Fibroblast of mammary gland (primary cell): ENCODE measurements at places on chromosomes 1 and 21.

DNA sequence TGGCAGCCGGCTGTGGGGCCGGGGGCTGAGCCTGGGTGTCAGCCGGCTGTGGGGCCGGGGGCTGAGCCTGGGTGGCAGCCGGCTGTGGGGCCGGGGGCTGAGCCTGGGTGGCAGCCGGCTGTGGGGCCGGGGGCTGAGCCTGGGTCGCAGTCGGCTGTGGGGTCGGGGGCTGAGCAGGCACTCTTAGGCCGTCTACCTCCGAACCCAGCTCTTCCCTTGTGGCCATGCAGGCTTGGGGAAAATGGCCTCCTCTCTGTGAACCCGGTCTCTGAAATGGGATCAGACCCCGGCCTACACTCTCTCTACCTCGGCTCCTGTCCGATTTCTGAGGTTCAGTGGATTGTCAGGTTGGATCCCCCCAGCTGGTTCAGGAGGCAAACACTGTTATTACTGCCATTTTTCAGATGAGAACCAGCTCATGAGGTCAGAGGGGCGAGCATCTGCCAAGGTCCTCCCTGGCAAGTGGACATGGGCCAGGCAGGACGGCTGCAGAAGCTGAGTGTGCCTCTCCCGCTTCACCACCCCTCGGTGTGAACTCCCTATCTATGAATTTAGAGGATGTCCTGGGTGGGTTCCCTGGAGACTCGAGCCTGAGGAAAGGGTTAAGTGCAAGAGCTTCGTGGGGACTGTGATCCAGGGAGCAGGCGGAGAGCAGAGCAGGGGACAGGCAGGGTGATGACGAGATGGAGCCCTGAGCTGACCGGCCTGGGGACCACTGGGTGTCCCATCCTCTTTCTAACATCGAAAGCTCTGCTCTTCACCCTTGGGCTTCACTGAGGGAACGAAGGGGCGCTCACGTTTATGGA lies 10.9 kb upstream of the COL18A1 start:
- DNase-seq, result no peak

- DNase-seq, result no peak
Measured at GRCh38 chr1:10400013-10400412, 1.1 kb downstream of the PGD start.

GRCh38 chr1:111561328-111561727 lies 57.9 kb upstream of the ADORA3 start:
- no peak for DNase-seq

GRCh38 chr21:42570841-42571387 lies 57.3 kb downstream of the SLC37A1 start:
- DNase-seq, result no peak

DNA sequence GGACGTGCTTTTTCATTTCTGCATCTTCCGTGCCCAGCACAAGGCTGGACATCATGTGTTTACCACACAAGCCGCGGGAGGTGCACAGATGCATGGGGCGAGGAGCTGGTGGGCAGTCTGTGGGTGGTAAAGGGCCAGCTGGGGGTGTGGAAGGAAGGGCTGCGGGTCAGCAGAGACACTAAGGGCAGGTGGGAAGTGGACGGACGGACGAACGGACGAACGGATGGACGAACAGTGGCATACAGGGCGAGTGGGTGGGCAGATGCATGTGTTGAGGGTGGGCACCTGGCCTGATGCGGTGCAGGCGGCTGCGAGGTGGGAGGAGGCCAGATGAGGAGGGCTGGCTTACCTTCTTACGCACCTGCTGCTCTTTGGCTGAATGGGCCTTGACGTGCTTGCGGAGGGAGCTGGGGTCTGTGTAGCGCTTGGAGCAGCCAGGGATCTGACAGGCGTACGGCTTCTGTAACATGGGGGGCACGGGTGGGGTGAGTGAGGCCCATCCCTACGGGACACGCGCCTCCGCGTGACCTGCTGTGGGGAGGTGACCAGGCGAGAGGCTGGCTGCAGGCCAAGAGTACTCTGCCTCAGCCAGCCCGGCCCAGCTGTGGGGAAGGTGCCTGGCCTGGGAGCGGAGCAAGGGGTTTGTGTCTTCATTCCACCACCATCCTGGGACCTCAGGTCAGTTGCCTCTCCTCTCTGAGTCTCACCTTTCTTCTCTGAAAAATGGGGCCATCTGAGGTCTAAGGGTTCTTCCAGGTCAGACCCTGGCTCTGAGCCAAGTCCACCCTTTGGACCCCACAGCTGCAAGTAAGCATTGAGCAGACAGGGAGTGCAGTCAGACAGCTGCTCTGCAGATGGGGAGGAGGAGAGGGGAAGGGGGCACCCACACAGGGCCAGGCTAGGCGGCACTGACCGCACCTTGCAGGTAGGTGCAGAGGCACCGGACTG lies 65.5 kb downstream of the DMRTB1 start:
- no peak for DNase-seq
